ENCODE measurements at places on chromosomes 2 and 18.

GRCh38 chr18:24212939-24213338, 74.1 kb downstream of the CABYR start:
- DNase-seq: no peak

DNA sequence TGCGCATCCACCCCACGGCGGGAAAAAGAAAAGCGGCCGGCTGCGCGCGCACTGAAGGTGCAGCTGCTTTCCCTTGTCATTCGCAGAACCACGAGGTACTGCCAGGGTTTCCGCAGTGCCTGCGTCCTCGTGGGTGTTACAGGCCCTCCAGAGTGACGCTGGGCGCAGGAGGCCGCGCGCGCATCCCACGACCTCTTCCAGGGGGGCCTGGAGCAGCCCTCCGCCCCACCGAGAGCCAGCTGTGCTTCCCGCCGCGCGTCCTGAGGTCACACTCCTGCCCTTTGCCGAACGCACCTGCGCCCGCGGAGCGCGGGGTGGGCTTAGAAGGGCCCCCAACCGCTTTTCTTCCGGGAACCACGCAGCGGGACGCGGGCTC, 378 bp upstream of the IAH1 start:
- no peak for DNase-seq

DNA sequence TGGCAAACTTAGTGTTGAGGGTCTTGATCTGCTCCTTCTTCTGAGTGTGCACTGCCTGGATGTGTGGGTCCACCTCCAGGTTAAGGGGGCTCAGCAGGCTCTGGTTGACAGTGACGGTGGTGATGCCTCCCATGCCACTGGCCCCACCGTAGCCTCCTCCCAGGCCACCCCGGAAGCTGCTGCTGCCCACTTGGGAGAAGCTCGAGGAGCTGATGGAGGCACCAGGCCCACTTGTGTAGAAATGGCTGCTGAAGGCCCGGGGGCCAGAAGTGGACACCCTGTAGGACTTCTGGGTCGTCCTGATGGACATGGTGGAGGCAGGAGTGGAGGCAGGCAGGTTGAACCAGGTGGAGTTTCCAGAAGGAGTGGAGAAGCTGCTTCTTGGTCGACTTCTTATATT, 6.4 kb upstream of the DUSP19 start:
- no peak for DNase-seq

- DNase-seq: no peak
Observed at GRCh38 chr2:2831633-2832032, 500.6 kb upstream of the MYT1L start.

DNA sequence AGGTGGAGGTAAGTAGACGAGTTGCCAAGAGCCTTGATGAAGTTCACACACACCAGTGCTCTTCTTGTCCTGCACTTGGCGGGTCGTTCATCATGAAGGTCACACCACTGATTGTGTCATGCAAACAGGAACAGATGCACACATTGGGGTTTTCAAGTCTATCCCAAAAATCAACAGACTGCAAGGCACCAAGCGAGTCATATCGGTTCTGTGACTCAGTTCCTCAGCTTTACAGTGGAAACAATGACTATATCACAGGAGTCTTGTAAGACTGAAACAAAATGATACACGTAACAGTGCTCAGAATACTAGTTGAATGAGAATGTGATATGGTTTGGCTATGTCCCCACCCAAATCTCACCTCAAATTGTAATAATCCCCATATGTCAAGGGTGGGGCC, 526.9 kb upstream of the ID2 start:
- DNase-seq: no peak

- no peak for DNase-seq
Observed at GRCh38 chr18:37872562-37872961, 307.0 kb upstream of the CELF4 start.

Measured in cerebellar nuclear complex (tissue), 1 donor.